ENCODE measurements at places on chromosomes 12 and 14.

DNA sequence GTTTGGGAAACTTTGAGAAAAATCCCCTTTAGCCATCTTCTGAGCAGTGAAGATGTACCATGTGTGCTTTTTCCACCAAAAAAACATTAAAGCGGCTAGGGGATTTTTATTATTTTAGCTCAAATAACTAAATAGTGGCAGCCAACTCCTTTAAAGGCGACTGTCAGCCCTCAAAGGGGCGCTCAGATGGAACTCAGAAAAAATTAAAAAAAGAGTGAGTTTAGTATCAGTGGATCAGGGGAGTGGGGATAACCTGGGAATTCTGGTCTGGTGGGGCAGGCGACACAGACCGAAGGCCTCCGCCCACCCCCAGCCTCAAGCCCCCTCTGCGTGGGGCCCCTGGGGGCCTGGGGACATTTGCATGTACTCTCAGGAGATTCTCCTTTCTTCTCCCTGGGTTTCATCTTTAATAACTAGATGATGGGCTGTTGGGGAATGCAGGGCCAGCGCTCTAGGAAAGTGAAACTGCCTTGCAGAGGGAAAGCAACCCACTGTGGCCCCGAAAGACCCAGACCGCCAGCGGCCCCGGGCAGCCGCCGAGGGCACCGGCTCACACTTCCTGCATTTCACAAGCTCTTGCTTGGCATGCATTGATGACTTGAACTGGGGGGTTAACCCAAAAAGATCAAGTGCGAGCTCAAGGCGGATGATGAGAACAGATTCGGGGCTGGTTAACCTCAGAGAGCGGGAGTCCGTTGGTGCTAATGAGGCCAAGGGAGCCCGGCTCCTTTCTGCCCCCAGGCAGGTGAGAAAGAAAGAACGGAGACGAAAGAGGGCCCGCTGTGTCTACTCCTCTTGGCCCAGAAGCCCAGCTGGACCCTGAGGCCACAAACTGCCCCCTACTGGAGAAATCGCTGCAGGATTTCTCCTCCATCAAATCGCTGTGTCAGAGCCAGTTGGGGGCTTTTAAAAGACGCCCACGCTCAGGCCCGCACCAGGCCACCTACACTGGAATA lies 7.3 kb upstream of the BATF start:
- DNase-seq, result no peak

GRCh38 chr14:58713677-58714076 lies 75.9 kb downstream of the DACT1 start:
- DNase-seq, result no peak

DNA sequence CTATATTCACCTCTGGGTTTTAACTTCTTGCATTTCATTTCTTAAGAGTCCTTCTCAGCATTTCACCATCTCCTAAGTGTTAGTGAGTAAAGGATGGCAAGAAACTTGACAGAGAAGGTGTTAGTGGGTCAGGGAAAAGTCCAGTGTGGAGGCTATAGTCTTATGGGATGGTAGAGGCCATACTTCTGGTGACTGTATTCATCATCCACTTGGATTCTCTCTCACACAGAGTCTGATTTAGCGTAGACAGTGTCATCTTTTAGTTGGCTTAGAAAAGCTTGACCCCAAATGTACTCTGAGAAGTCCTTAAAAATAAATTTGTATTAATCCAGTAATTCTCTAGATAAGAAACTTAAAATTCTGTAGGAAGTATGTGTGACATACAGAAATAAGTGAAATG lies 232.4 kb upstream of the FBXO33 start:
- no peak for DNase-seq

DNA sequence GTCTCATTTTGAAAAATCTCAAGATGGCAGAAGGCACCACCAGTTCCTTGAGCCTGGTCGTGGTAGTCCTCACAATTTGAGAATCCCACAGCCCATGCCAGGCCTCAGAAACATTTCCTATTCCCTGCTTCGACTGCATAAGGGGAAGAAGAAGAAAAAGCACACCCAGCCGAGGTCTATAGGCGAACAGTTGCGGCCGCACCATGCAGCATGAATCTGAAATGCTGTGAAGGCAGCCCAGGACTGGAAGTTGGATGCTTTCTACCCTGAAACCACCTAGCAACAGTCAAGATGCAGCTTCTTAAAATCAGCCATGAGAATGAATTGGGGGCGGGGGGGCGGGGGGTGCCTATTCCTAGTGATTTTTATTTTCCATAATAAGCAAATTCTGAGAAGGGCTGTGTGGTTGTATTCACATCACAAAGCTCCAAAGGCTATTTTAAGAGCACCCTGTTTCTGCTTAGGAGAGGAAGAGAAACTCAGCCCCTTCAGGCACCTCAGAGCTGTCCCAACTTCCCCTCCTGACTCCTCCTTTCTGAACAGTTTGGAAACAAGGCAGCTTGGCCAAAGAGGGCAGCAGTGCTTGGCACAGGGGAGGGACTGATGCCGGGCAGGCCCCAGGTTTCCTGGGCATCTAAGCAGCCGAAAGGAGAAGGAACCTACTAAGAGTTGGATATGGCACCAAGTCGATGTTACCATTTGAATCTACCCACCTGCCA lies 172.5 kb upstream of the FOXN3 start:
- no peak for DNase-seq

GRCh38 chr12:52566847-52567291 lies 6.8 kb downstream of the KRT74 start:
- no peak for DNase-seq
